GM23248 (cell line): ENCODE measurements at places on chromosomes 2 and 18.

DNA sequence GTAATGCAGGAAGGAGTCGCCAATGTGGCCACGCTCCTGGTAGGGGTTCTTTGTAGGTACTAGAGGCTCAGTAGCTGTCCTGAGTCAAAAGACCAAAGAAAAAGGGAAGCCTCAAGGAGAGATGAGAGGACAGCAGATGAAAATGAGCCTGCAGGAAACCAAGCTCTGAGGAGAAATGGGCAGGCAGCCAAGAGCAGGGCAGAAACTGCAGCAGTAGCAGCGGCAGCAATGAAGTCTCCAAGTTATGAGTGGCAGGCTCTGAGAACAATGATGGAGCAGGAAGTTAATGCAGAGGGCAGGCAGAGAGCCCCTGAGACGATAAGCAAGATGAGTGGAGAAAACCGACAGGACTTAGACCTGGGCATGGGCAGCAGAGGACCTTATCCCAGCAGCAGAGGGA, 48.2 kb upstream of the TMEM200C start:
- DNase-seq, result no peak

GRCh38 chr2:237533668-237534161, 32.7 kb upstream of the PRLH start:
- DNase-seq, result peak; percentile 91

DNA sequence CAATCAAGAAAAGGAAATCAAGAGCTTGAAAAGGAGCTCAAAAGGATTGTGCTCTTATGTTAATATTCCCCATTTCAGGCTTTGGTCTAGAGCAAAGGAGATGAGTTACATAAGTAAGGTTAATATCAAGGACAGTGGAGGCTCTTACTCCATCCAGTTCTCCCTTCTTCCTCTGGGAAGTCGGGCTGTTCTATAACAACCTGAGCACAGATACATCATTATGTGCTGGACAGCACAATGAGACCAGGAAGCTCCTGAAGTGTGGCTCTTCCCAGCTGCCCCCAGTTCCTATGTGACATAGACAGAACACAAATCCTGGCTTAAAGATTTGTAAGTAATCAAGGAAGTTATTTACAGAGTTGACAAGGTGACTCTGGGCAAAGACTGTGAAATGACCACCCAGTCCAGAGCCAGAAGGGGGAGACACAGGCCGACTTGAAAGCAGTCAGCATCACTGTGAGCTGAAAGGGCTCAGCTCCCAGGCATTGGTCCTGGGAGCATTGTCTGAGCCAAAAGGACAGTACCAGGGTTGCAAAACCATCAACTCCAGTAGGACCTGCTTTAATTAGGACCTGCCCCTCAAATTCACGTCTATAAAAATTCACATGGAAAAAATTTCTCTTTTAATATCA, 917.6 kb upstream of the ACVR2A start:
- peak; percentile 82 for DNase-seq

GRCh38 chr18:8910843-8911242, 191.7 kb upstream of the NDUFV2 start:
- DNase-seq, result no peak
